NB4 (cell line): ENCODE measurements at places on chromosomes 2 and 18.

GRCh38 chr18:9868857-9869714 lies 16.7 kb upstream of the TXNDC2 start:
- no peak for DNase-seq

DNA sequence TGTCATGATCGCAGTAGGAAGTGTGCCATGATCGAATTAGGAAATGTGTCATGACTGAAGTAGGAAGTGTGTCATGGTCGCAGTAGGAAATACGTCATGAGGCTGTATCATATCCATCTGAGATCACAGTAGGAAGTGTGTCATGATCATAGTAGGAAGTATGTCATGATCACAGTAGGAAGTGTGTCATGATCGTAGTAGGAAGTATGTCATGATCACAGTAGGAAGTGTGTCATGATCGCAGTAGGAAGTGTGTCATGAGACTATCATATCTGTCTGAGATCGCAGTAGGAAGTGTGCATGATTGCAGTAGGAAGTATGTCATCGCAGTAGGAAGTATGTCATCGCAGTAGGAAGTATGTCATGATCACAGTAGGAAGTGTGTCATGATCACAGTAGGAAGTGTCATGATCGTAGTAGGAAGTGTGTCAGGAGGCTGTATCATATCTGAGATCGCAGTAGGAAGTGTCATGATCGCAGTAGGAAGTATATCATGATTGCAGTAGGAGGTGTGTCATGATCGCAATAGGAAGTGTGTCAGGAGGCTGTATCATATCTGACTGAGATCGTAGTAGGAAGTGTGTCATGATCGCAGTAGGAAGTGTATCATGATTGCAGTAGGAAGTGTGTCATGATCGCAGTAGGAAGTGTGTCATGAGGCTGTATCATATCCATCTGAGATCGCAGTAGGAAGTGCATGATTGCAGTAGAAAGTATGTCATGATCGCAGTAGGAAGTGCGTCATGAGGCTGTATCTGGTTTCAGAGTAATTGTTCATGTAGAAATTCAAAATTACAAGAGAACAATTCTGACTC lies 56.4 kb upstream of the NFATC1 start:
- DNase-seq: no peak

GRCh38 chr2:144834998-144835633 lies 315.2 kb upstream of the ZEB2 start:
- no peak for DNase-seq

DNA sequence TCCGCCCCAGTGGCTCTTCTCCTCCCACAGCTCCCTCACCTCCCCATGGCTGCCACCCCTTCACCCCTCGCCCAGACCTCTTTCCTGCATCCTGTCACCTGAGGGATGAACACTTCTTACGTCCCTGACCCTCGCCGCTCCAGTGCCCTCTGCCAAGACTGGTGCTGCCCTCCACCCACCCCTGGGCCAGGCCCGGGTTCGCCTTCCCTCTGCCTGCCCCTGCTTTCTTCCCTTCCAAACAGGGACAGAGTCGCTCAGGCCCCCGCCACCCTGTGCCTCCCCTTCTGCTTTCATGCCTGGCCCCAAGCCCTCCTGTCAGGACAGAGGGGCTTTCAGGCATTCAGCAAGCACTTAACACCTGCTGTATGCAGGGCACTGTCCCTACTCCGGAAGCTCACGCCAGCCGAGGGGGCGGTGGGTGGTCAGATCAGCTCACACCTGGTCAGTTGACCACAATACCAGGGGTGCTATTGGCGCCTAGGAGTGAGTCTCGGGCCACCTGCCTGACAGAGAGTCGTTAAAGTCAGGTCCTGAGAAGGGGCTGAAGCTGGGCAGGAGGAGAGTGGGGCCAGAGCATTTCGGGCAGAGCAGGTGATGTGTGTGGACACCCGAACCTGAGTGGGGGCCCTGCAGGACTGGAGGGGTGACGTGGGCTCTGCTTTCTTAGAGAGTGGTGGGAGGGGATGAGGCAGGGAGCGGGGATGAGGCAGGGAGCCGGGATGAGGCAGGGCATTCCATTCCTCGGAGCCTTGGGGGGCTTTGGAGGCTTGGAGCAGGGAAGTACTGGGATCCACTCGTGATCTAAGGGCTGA lies 26.0 kb upstream of the HPCAL1 start:
- no peak for DNase-seq

- no peak for DNase-seq
These were observed 329.7 kb upstream of the MEIS1 start for GRCh38 chr2:66105066-66105753.

GRCh38 chr18:8695932-8696517 lies 9.3 kb upstream of the MTCL1 start:
- DNase-seq: no peak

DNA sequence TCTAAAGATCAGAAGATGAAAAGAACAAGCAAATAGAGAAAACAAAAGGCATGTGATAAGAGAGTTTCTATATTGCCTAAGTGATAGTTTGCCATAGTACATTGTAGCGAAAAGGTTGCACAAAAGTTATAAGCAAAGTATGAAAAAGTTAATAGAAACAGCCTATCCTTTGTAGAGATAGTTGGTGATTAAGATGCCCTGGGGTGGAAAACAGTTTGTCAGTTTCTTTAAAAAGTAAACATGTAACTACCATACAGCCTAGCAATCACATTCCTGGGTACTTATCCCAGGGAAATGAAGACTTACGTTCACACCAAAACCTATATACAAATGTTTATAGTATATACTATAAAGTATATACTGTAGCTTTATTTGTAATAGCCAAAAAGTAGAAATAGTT lies 16.9 kb upstream of the DAPL1 start:
- DNase-seq: no peak

DNA sequence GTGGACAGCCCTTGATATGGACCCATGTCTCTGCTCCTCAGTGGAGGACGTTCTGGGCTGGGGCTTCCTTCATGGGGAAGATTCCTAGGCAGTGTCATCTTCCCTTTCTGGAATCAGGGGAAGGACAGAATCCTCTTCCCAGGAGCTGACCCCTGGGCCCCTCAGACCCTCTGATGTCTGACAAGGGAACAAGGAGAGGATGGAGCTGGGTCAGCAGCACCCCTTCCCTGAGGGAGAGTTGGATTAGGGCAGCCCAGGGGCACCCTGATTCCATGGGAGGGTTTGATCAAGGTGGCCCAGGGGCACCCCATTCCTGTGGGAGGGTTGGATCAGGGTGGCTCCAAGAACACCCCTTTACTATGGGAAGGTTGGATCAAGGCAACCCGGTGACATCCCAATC lies 86.5 kb downstream of the ACKR3 start:
- DNase-seq: no peak

GRCh38 chr18:36501100-36501499 lies 203.6 kb downstream of the FHOD3 start:
- no peak for DNase-seq

DNA sequence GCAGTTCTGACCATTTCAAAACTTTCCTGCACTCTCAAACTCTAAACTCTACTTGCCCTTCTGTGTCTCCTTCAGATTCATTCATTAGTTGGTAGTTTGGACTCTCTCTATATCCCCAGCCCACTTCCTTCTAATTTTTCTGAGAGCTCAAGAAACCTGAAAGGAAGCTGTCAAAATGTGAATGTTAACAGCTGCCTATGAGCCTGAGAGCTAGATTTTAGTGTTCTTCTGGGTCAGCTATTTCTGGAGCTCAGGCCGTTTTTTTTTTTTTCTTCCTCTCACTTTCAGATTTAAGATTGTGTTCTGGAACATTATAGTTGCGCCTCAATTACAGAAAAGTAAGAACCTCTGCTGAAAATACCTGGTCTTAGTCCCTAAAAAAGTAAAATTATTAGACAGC lies 73.1 kb downstream of the RTN4 start:
- no peak for DNase-seq

GRCh38 chr2:190655570-190655969 lies 6.7 kb downstream of the NAB1 start:
- DNase-seq: no peak

GRCh38 chr2:131646669-131647297 lies 119.1 kb downstream of the CCDC74A start:
- no peak for DNase-seq

DNA sequence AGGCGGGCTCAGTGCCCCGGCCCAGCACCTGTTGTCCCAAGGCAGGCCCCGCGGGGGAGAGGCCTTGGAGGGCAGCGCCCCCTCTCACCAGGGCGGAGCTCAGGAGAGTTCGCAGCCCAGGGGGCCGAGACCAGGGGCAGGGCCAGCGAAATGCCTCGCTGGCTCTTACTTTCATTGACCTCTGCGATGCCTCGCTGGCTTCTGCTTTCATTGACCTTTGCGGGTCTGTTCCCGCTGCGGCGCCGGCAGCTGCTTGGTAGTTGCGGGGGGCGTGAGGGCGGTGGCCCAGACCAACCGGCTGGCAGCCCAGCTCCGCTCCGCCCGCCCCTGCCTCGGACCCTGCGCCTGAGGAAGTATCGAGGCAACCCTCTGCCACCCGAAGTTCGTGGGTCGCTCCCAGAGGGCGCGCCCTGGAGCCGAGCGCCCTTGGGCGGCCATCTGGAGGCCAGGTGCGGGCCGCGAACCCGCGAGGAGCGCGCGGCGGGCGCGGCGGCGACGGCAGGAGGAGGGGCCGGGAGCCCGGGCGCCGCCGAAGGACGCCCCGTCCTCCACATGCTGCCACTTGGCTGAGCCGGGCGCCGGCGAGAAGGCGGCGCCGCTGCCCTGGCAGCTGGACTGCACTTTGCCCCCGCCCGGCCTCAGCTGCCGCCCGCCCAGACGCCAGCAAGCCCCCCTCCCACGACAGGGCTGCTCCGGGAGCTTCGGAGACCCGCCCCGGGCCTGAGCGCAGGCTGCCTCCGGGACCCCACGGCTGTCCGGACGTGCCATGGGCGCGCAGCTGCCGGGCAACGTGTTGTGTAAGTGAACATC lies 118.0 kb upstream of the MSTN start:
- DNase-seq: peak; percentile 69

DNA sequence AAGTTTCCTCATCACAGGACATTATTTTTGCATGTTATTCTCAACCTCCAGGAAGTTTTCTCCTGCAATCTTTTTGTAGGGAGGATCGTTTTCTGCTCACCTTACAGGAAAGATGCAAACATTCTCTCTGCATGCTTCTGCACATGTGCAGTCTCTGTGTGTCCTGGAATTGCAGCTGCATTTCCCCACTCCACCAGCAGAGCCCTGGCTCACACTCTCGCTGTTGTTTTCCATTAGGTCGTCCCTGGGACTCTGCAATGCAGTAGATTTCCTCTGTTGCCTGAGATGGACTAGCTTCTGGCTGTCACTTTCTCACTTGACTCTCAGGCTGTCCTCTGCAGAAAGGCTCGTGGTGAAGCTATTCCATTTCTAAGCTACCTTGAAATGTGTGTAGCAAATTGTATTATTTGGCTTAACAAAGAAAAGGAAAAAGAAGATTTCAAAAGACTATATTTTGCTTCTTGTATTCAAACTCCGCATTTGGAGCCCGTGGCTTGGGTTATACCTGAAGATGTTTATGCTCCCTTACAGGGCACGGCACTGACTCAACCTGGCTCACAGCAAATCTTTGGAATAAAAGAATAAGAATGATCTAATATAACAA lies 346.7 kb downstream of the RAD51AP2 start:
- peak; percentile 36 for DNase-seq

GRCh38 chr2:149329068-149329467 lies 1.3 kb upstream of the LYPD6 start:
- peak; percentile 71 for DNase-seq

DNA sequence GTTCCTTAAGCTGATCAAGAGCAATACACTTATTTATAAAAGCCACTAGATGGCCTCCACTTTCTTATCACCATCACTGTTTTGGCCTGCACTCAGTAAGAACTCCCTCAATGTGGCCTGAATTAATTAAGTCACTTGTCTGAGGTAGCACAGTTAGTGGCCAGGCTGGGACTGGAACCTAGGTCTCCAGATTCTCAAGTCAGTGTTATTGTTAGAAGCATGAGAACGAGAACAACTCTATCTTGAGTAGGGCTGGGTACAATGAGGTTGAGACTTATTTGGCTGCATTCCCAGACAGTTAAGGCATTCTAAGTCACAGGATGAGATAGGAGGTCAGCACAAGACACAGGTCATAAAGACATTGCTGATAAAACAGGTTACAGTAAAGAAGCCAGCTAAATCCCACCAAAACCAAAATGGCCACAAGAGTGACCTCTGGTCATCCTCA lies 115.8 kb downstream of the SS18 start:
- peak; percentile 16 for DNase-seq

- DNase-seq: no peak
These were observed 909.7 kb downstream of the EPHA4 start for GRCh38 chr2:220662431-220662830.

DNA sequence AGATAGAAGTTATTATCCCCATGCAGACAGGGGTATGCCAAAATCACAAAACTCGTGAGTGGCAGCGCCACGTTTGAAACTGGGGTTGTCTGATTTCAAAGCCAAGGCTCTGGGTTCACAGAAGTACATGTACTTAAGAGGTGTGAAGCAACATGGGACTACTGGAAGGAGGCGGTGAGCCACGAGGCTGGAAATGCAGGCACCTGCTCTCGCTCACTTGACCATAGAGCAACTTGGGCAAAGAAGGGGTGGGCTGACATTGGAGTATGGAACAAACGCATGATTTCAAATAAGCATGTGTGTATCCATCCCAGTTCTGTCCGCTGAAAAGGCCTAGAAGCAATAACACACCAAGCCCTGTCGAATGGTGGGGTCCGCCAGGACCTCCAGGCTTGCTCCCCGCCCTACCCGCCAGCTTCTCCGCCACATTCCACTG lies 593 bp upstream of the ACTR2 start:
- peak; percentile 65 for DNase-seq

DNA sequence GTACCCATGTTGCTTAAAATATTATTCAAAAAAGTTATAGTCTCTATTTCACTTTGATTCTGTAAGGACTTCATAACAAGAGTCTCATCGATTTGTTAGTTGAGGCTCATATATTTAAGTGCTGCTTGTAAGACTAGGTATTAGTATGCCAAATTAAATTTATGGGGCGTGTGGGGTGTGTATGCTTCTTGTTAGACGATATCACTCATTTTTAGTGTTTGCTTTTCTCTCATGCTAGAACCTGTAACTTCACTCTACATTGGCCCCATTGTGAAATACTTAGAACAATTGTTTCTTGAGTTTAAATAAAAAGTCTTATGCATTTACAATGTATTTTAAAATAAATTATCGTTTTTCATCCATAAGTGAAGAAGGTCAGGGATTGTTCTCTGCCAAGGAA lies 63.6 kb downstream of the CTNNA2 start:
- no peak for DNase-seq

GRCh38 chr2:64622443-64623241 lies 31.1 kb downstream of the SERTAD2 start:
- DNase-seq: no peak

DNA sequence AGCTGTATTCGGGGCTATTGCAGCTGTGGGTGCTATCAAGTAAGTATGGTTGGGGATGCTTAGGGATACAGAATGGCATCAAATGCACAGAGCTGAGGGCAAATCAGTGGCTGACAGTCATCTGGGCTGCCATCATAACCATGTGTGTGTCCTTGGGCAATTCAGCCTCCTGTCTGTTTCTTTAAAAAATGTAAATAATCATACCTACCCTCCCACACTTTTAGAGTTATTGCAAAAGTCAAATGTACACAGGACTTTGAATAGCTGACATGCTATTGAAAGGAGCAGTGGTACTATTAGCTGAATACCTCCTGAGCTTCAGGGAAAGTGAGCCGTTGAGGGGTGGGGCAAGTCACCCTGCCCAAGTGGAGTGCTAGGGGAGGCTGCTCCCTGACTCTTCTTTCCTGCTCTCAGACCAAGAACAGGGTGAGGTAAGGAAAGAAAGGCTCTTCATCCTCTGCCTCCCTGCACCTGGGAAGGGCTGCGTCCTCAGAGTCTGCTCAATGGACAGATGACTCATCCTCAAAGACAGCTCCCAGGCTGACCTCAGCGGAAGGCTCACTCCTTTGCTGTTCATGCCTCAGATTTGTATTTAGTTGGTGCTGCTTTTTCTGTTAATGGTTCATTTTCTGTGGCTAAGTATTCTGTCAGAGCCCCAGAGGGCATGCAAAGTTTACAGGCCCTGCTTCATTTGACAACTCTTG lies 54.9 kb upstream of the BZW1 start:
- DNase-seq: peak; percentile 59
